ENCODE measurements at places on chromosomes 2 and 18.

- DNase-seq = no peak
Observed at GRCh38 chr2:230722207-230722885, 9.7 kb downstream of the CAB39 start.

- DNase-seq = no peak
Observed at GRCh38 chr2:25116956-25117355, 51.4 kb downstream of the POMC start.

DNA sequence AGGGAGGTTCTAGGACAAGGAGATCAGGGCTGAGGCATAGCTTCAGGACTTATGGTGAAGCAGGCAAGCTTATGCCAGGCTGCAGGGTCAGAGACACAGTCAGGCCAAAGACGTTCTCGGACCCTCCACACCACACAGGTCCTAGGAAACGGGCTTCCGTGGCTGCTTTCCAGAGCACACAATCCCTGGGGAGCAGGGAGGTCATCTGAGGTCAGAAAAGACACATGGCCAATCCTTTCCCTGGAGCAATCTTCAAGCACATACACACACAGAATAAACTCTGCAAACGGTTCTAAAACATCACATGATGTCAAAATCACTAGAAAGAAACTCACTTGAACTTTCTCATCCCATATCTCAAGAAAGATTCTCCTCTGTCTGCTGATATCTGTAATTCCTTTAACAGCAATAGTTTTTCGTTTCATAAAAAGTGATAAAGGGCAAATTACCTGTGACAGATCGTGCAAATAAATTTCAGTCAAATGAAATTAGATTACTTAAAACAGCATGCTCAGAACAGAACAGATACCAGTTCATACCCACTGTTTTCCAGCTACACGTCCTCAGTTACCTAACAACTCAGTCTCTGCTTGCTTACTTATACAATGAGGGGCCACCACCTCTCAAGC lies 63.9 kb downstream of the MBOAT2 start:
- no peak for DNase-seq

DNA sequence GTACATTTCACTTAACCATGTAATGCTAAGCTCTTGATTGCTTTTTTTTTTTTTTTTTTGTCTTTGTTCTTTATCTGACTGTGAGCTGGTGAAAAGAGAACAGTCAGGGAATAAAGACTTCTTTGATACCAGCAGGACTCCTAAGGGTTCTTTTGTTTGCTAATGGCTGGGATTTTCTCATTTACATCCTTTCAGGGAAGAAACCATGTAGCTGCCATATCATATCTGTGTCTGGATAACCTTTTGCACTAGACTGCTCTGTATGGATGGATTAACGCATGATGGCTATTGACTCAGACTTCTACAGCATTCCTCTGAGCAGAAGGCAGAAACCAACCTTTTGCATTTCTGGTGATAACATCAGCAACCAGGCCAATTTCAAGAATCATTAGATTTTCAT lies 504.0 kb downstream of the LRRTM4 start:
- no peak for DNase-seq

DNA sequence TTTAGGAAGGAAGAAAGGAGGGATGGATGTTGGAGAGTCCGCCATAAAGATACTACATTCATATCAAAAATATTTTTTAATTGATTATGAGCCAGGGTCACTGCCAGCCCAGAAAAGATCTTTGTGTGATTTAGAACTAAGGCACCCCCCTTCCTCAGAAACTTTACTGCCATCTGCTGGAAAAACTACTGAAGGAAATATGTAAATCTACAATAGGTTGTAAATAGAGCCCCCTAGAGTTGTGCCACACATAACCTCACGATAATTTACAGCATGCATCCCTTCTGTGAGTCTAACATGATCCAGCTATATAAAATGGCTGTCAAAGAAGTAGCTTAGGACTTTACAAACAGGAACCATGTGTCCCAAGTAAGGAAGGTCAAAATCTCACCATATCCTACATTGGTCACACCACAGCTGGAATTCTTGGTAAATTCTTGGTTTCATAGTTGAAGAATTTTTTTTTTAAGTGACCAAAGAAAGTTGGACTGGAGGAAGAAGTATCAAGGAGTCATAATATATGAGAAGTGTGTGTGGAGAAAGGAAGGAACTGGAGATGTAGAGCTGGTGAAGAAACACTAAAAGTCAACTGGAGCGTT lies 152.5 kb downstream of the CYP26B1 start:
- no peak for DNase-seq

- no peak for DNase-seq
Observed at GRCh38 chr2:12424219-12424618, 292.5 kb upstream of the TRIB2 start.

- DNase-seq = no peak
Observed at GRCh38 chr2:240469239-240469636, 33.8 kb downstream of the GPC1 start.

DNA sequence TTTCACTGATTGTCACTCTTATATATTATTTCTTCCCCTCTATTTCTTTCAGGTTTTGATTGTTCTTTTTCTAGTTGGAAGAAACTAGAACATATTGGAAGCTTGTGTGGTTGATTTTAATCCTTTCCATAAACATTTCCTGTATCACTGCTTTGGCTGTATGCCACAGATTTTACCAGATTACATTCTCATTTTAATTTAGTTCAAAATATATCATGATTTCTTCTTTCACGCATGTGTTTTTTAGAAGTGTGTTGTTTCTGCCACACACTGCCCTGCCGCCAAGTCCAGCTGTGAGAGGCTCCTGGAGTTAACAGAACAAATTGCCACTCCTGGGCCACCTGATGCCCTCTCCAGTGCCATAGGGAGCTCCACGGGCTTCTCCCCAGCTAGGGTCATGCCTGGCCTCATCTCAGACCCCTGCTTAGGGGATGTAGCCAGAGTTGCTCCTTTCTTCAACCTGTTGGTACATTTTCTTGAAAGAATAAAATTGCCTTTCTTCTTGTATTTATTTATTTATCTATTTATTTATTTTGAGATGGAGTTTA lies 206.2 kb upstream of the COPS8 start:
- no peak for DNase-seq

DNA sequence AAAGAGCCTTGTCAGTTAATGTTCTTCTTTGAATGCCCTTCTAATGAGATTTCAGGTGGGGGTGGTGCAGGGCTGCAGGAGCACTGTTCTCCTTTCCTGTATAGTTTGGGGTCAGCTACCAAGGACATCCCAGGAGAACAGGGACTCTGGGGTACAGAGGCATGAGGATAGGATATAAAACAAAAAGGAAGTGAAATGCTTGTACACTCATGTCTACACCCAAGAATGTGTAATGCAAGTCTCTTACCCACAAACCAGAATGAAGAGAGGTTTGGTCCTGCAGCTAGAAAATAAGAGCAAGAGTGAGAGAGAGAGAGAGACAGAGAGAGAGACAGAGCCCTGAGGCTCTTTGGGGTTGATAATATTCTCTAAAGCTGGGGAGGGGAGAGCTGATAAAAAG lies 151.8 kb upstream of the KCTD1 start:
- no peak for DNase-seq

GRCh38 chr2:119294671-119295070 lies 71.0 kb downstream of the STEAP3 start:
- DNase-seq = no peak

GRCh38 chr2:7206111-7206810 lies 289.0 kb downstream of the RNF144A start:
- DNase-seq = no peak

GRCh38 chr18:69755041-69755440 lies 192.6 kb downstream of the CD226 start:
- DNase-seq = no peak

DNA sequence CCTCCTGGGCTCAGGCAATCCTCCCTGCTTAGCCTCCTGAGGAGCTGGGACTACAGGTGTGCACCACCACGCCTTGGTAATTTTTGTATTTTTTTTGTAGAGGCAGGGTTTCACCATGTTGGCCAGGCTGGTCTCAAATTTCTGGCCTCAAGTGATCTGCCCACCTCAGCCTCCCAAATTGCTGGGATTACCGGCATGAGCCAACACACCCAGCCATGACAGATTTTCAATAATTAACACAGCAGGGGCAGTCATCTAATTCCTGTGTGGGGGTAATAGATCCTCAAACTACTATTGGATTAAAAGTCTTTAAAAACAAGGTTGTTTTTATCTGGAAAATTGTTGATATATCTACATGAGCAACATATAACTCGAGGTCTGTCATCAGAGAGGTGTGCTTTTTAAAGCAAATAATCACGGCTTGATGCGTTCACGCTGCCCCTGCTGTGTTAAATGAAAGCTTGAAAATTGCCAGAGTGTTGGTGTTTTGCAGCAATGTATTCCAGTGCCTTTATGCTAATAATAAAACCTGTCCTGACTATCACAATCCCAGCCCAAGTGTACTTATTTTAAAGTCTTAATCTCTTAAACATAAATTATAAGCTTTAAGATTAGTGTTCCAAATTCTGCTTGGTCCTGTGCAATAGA lies 35.6 kb upstream of the ASB1 start:
- no peak for DNase-seq

DNA sequence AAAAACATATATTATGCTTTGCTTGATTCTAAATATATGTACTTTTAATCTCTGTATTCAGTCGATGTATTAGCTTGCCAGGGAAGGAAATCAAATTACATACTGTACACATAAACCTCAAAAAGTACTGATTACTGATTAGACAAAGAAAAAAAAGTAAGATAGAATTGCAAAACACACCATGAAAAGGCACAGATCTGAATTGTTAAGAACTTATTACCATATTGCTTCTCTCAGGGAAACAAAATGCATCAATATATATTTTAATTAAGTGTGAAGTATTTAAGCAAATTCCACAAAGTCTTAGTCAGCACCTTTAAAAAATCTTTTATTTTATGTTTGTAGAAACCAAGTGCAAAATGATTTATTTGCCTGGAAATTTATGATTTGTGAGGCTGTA lies 309.3 kb downstream of the RNF144A start:
- no peak for DNase-seq

DNA sequence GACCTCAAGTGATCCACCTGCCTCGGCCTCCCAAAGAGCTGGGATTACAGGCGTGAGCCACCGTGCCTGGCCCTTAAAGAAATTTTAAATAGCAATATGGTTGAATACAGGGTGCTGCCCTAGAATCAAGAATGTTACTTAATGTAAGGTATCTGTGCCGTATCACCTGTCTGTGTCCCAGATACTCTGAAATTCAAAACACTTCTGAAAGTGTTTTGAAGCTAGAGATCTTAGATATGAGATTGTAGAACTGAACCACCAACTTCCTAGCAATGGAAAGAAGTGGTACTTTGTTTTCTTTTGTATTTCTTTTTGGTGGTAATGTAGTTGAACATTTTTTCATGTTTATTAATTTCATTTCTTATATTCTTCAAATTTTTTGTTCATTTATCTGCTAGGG lies 13.0 kb downstream of the PTPN4 start:
- DNase-seq = no peak

DNA sequence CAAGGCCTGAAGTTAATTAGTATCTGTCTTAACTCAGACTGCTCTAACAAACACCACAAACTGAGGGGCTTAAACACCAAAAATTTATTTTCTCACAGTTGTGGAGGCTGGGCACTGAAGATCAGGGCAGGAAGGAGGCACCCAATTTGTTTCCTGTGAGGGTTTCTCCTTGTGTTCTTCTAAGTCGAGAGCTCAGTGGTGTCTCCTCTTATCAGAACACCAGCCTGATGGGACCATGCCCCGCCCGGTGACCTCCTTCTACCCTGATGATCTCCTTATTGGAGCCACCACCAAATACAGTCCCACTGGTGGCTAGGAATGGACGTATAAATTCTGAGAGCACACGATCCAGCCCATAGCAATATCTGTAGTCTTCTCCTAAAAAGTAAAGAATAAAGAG lies 20.5 kb downstream of the TMEM18 start:
- no peak for DNase-seq

- DNase-seq = no peak
Observed at GRCh38 chr2:223314811-223315210, 262.8 kb downstream of the KCNE4 start.

DNA sequence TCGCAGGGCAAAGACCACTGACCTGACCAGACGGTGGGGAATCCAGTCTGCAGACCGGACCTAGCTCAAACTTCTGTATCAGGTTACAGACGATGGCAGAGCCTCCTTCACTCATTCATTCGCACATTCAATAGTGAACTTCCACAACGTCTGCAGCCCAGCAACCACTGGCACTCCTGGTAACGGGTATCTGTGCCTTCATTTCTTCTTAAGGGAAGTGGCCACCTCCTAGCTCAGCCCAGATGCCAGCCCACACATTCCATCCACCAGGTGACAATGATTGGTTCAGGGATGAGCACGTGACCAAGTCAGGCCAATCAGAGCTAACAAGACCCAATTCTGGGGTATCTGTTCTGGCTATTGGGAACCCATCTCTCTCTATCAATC lies 15.9 kb upstream of the ARMC9 start:
- no peak for DNase-seq
